ENCODE measurements at places on chromosomes 12 and 14.

- DNase-seq: no peak
These were observed at the start of gene PPP1R36 for GRCh38 chr14:64549791-64550620. TSS of gene PPP1R36 (plus strand) at chr14:64549961. CDS start at chr14:64549998, 37 bp downstream.

DNA sequence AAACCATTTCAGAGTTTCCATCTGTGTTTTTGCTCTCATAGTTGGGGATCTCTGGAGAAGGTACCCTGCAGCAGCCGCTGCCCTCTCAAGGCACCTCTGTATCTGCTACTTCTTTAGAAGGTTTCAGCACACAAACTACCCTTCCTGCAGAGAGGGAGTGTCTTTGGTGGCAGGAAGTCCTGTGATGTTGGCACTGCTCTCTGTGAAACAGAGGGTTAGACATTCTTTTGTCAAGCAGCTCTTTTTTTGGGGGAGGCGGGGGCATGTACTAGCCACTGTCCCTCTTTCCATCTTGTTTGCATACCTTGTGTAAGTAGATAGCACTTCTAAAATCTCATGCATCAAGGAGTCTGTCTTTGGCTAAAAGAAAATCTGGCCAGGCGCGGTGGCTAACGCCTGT, 352.6 kb downstream of the BMP4 start:
- no peak for DNase-seq

GRCh38 chr14:38931969-38932652, 170.9 kb downstream of the SEC23A start:
- DNase-seq: no peak

GRCh38 chr12:51817027-51817953, 31.2 kb downstream of the FIGNL2 start:
- DNase-seq: no peak

All from BJ (cell line).